Cardiac fibroblast (primary cell): ENCODE measurements at places on chromosomes 6 and 20.

DNA sequence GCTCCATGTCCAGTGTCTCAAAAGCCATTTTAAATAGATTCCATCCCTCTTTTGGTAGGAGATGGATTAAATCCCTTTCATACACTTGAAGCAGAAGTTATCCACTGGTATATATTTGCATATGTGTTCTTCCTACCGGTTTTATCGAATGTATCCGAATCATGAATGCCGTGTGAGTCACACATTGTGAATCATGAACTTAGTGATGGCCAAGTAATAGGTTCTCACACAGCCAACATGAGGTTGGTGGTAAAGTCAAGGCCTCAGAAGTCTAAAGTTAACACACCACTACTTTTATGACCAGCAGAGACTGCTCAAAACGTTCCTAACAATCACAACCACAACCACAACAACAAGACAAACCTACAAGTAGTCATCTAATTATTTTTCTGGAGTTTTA lies 345.5 kb downstream of the THBS2 start:
- peak; percentile 86 for DNase-seq

GRCh38 chr6:47353871-47354270 lies 44.2 kb upstream of the TNFRSF21 start:
- DNase-seq = peak; percentile 54

DNA sequence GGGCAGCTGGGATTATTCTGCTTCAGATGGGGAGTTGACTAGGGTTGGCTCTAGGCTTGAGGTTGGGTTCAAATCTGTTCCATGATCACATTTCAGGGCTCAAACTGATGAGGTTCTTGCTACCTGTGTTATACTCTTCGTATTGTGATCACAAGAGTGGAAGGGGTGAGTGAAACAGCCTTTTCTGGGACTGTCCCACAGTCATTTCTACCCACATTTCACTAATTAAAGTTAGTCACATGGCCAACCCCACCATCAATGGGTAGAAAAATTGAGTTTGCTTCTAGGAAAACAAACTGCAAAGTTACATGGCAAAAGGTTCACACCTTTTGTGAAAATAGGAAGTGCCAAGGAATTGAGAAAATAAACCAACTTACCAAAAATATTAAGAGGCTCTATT lies 33.5 kb upstream of the BMP2 start:
- DNase-seq = no peak

GRCh38 chr20:62369815-62370114 lies 2.7 kb upstream of the LAMA5 start:
- no peak for DNase-seq

DNA sequence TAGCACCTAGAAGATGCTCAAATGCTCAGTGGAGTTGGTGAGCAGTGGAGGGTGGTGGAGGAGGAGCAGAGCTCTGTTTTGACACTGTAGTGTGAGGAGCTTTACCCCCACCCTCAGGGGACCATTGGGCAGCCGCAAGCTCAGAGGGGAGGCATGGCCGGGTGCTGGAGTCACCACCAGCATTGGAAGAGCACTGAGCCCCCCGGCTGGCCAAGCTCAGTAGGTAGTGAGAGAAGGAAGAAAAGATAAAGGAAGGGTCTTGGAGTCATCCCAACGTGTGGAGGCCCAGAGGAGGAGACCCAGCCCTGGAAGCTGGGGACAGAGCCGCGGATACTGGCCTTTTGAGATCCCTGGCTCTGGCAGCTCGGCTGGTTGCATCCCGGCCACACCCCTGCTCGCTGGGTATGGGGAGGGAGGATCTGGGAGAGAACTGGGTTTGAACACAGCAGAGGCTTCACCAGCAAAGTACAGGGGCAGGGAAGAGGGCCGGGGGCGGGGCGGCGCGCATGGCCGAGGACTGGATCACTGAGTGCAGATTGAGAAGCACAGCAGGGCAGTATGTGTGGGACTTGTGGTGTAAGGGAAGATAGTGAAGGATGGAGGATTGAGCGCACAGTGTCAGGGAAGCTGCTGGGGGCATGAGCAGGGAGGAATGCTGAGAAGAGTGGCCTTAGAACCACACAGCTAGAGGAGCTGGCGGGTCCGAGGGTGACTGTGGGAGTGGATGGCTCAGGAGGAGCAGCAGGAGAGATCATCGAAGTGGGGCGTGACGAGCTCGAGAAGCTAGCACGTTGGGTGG lies 24.4 kb downstream of the SYNDIG1 start:
- no peak for DNase-seq

- DNase-seq = no peak
Observed at GRCh38 chr20:39089029-39089428, 126.9 kb downstream of the DHX35 start.

DNA sequence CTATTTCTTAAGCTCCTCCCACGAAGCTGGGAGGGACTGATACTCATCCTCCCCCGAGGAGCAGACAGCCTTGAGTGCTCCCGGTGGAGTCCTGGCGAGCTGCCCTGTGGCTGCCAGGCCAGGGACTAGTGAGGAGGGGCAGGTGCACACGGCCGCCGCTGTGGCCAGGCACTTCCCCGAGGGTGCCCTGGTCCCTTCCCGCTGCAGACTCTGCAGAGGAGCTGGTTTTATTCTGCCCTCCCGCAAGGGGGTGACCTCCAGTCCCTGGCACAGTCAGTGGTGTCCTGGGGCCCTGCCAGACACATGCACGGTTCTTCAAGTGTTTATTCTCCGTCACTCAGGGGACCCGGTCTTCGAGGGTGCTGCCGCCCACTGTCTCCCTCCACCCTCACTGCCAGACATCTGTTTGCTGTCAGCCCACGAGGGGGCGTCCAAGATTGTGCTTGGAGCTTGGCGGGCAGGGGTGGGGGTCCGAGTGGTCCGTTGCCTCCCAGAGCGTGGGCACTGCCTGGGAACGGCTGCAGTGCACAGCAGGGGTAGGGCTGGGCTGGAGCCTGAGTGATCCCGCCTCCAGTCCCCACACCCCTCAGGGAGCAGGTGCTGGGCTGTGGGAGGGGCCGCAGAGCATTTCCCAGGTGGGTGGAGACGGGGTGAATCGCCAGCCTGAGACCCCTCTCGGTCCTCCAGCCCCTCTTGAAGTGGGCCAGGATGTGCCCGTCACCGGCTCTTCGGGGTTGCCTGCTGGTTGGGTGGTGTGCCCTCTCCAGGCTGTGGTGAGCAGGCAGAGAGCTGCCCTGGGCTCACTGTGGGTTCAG lies 3.1 kb upstream of the CABLES2 start:
- peak; percentile 24 for DNase-seq

- DNase-seq = no peak
Observed at GRCh38 chr6:44154067-44154466, 4.6 kb upstream of the CAPN11 start.

DNA sequence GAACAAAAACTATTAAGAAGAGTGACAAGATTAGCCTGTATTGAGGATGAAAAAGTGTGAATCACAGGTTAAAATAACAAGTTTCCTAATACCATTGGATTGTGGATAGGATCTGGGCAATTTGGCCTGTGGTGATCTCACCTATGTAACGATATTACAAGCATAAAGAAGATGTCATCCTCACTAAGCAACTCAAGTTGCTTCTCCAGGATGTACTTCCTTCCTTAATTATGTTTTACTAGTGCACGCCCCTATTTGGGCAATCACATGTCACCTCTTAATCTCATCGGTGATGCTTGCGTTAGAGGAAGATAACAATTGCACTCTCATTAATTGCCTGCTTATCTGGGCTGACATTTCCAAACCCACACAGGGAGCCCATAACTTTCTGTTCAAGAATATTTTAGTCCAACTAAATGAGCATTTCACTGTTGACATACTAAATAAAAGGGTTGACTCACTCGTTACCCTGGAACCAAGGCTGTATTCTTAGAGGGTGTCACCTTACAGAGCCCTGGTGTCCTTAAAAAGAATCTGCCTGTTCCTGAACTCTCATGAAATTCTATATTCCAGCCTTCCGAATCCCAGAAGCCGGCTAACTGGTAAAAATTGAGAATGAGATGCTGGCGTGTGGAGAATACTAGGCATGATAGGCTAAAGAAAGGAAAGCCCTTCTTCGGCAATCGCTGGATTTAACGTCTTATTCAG lies 88.2 kb upstream of the ATXN1 start:
- peak; percentile 51 for DNase-seq

DNA sequence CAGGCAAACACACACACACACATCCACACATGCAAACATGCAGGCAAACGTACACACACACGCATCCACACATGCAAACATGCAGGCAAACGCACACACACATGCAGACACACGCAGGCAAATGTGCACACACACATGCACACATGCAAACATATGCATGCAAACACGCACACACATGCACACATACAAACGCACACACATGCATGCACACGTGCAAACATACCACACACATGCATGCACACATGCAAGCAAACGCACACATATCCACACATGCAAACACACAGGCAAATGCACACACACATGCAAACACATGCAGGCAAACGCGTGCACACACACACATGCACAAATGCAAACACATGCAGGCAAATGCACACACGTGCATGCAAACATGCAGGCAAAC lies 46.9 kb upstream of the RIN2 start:
- DNase-seq = no peak

- DNase-seq = peak; percentile 89
Observed at GRCh38 chr6:12555267-12555666, 161.3 kb upstream of the PHACTR1 start.

DNA sequence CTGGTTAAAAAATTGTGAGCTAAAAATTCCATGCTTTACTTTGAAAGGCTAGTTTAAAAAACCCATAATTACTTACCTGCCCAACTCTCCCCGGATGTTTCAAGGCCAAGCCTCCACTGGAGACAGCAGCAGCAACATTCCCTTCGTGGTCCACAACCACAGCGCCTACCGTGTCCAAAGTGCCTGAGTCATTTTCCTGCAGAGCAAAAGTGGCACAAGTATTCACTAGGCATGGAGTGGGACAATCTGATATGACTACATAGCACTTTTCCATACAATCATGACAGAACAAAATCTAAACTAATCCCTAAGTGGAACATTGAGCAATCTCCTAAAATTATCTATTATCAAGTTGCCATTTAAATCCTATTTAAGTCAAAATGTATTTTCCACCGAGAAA lies 104.8 kb downstream of the TASP1 start:
- DNase-seq = no peak

DNA sequence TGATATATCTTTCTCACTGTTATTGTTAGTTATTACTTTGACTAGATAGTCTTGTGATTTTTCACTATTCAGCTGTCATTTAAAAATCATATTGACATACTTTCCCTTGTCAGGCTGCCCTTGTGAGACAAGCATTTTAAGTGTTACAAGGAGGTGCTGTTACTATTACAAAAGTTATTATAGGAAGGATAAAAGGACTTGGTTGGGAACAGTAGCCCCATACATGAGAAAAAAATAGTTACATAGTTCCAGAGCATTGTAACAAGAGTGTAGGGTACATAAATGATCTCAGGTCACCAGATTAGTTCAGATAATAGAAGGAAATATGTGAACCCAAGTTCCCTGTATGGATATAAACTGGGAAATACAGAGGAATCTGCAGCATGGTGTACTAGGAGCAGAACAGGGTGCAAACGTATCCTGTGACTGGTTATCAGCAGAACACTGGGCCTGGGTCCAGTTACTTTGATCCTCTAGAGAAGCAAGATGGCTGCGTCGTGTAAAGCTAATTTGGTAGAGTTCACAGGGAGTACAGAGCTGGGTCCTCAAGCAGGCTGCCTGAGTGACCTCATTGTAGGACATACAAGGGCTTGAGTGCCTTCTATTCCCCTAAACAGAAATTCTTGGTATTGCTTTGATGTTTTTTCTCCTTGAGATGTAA lies 38.5 kb upstream of the HDDC2 start:
- DNase-seq = no peak

- DNase-seq = peak; percentile 53
Observed at GRCh38 chr20:2986466-2986865, 57.0 kb upstream of the GNRH2 start.

DNA sequence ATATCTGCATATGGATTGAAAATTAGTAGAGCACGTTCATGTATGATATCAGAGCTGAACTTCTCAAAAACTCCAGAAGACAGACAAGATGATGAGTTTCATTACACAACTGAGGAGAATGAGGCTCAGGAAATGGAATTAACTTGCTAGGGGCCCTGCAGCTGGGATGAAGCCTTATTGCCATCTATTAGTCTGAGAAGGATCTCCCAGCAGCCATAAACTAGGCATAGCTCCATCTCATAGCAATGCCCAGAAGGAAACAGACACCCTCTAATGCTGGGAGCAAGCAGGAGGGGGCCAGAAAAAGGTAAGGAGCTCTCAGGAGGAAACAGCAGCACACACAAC lies 18.0 kb downstream of the TFEB start:
- no peak for DNase-seq

DNA sequence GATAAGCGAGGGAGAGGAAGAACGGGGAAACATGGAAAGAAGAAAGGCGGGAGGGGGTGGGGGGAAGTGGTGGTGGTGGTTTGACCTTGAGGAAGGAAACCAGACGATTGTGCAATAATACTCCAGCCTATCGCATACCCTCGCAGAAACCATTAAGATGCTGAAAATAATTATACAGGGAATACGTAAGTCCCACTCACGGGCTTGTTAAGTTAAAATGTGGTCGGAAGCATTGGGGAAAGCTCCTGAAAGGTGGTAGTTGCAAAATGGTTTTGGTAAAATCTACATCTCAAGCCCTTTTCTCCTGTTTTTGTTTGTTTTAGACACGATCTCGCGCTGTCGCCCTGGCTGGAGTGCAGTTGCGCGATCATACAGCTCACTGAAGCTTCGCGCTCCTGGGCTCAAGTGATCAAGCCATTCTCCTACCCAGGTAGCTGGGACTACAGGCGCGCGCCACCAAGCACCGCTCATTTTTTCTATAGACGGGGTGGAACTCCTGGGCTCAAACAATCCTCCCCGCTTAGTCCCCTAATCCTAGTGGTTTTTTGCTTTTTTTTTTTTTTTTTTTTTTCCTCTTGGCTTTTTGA lies 128.9 kb upstream of the ZNF184 start:
- no peak for DNase-seq

DNA sequence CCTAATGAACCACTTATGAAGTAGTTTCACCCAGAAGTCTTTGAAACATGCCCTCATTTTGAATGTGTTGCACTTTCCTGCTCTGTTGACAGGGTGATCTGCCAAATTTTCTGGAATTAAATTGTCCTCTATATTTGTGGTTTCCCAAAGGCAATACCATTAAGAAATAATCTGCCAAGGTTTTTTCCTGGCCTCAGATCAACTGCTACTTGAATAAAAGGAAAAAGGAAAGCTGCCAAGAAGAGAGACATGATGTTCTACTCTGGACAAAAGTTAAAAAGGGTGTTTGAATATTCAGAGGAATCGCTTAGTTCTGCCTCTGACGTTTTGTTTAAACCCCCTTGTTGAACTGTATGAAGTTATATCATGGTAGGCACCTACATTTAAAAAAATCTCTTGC lies 37.4 kb upstream of the ARMH2 start:
- no peak for DNase-seq
